Stimulated activated CD4-positive, alpha-beta T cell treated with anti-CD3 and anti-CD28 coated beads, TNF-alpha, amount 100 ng/mL, for 1 hour (primary cell): ENCODE measurements at places on chromosomes 2 and 18.

DNA sequence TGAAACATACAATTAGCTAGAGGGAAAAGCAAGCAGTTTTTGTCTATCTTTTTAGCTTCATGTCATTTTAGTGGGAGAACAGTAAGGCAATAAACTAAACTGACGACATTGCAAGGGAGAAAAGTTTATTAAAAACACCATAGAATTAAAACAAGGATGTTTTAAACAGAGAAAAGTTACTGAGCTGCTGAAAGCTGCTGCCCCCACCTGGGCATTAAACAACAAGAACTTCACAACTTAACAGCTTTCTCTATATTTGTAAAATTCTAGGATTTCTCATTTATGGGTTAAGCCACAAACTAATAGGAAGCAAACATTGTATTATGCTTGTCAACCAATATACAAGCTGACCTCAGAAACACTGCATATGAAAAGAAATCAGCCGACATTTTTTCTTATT is 289.2 kb downstream of the ERBB4 start:
- DNase-seq, result no peak

DNA sequence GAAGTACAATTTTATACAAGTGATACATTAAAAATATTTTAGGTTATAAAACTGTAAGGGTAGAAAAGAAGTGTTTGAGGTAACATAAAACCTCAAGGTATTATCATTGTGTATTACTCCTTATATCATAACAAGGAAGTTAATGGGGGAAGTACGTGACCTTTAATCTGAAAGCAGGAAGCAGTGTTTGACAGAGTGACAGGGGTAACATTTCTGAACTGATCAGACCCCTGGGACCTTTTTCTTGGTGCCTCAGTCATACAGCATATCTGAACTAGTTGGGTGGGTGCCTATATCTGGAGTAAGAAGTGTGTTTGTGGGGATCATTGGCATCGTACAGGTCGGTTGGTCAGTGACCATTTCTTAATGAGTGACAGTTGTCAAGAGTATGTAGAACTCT is 43.0 kb downstream of the MALT1 start:
- DNase-seq, result no peak

GRCh38 chr2:48209214-48209885 is 303.1 kb upstream of the FBXO11 start:
- no peak for DNase-seq

- no peak for DNase-seq
Observed at GRCh38 chr2:186068139-186068801, 329.7 kb downstream of the FSIP2 start.

DNA sequence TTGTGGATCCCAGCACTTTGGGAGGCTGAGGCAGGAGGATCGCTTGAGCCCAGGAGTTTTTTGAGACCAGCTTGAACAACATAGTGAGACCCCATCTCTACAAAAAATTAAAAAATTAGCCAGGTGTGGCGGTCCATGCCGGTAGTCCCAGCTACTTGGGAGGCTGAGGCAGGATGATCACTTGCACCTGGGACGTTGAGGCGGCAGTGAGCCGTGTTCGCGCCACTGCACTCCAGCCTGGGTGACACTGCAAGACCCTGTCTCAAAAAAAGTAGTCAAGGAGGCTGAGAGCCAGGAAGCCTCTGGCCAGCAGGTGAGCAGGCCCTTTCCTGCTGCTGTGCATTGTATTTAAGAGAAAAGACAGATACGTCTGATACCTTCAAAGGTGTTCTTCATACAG is 11.1 kb upstream of the PROC start:
- DNase-seq, result no peak

GRCh38 chr2:97546711-97547110 is 43.0 kb downstream of the ANKRD36B start:
- no peak for DNase-seq
